ENCODE measurements at places on chromosomes 1 and 21.
A peak's percentile ranks its signal among the peaks of the same experiment; 100 is the strongest.

GRCh38 chr1:160830321-160831153 is 32.1 kb downstream of the CD244 start:
- no peak for DNase-seq

- no peak for DNase-seq
Observed at GRCh38 chr1:213414911-213415310, 363.9 kb downstream of the RPS6KC1 start.

DNA sequence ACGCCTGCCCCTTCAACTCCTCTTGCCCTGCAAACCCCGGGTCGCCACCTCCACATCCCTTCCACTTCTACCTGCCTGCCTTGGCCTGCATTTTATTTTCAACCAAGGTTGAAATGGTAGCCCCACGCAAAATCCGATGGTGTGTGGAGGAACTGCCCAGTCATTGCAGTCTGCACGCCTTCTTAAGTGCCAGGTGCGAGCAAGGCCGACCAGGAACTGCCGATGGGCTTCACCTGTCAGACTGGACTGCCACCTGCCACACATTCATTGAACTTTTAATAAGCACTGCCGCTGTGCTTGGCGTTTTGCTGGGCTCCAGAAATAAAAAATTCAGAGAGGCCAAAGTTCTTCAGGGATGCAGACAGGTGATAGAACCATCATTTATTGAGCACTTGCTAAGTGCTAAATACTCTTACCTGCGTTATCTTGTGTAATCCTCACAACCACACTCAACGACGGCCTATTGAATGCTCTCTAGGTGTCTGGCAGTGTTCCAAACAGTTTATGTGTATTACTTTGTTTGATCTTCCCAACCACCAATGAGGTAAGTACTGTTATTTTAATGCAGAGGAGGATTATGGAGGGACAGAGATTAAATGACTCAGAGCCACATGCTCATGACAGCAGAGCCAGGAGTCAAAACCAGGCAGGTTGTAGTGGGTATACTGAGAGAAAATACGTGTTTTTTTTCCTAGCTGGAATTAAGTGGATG is 36.2 kb downstream of the CACHD1 start:
- peak; percentile 43 for DNase-seq

- no peak for DNase-seq
Observed at GRCh38 chr1:204192589-204193352, 3.5 kb downstream of the KISS1 start.

DNA sequence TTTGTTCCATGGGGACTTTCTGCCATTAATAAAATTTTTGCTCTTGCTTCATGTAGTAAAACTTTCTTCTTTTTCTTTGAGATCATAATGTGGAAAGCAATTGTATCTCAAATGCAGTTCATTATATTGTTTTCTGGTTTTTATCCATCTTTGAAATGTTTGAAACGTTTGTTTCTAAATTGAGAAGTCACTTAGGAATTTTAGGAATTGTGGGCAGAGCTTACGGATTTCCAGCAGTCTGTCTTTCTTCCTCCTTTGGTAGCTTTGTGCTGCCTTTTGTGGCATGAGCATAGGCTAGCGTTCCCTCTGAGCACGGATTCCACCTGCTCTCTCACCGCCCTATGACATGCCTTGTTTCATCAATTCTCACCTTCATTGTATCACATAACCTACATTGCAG is 2.9 kb upstream of the ST6GALNAC5 start:
- DNase-seq = no peak

- DNase-seq = no peak
Observed at GRCh38 chr1:2804628-2805351, 3.3 kb upstream of the TTC34 start.

- no peak for DNase-seq
Observed at GRCh38 chr1:228062812-228063211, 19.7 kb upstream of the ARF1 start.

DNA sequence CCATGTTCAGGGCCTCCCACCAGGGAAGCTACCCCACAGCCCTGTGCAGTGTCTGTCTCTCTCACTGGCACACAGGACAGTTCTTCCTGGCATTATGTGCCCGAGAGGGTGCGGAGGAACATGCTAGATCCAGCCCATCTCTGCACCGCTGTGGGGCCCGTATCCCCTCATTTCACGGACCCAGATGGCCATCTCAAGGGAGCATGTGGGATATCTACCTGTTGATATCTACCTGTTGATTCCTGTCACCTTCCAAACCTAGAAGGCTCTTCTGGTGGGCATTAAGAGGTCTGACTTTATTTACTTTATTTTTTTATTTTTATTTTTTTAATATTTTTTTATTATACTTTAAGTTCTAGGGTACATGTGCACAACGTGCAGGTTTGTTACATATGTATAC is 11.7 kb downstream of the PIK3CD start:
- DNase-seq = no peak

DNA sequence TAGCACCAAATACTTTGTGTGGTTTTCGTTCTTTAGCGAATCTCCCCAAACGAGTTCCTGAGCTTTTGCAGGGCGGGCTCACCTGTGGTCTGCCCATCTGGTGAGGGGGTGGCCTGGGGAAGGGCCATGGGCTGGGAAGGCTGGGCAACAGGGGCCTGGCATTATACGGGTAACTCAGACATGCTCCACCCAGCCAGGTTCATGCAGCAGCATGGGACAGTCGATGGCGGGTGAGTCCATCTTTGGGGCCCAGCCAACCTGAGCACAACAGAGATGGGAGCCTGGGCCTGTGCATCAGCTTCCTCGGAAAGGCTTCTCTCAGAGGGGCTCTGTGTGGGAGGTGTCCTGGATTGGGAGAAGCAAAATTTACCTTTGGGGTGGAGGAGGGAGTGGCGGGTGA is 302.6 kb downstream of the CAMTA1 start:
- no peak for DNase-seq

DNA sequence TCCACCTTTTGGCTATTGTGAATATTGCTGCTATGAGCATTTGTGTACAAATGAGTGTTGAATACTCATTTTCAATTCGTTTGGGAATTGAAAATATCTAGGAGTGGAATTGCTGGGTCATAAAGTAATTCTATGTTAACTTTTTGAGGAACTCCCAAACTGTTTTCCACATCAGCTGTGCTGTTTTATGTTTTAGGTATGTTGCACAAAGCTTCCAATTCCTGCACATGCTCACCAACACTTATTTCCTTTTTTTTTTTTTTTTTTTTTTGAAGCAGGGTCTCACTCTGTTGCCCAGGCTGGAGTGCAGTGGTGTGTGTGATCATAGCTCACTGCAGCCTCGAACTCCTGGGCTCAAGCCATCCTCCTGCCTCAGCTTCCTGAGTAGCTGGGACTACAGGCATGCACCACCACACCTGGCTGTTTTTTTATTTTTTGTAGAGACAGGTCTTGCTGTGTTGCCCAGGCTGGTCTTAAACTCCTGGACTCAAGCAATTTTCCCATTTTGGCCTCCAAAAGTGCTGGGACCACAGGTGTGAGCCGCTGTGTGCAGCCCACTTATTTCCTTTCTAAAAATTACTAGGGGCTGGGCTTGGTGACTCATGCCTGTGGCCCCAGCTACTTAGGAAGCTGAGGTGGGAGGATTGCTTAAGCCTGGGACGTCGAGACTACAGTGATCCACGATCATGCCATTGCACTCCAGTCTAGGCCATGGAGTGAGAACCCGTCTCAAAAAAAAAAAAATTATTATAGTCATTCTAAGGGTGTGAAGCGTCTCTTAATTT is 33.4 kb downstream of the TMCC2 start:
- no peak for DNase-seq

- DNase-seq = no peak
Observed at GRCh38 chr1:30883389-30884172, 25.0 kb downstream of the SDC3 start.

DNA sequence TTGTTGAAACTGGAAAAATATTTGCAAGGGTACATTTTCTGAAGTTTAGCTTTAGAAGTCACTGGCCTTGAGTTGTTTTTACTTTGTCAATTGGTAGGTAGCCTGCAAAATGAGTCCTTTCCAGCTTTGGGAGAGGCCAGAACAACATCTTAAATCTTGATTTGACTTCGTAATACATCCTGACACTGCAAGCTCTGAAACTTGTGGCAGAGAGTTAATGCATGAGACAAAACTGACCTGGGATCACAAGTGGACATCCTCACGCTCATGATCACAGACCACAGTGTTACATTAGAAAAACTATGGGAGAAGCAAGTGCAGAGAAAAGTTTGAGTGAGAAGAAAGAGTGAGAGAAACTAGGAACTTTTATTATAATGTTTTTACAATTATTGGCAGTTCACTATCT is 550.9 kb downstream of the USP25 start:
- no peak for DNase-seq

DNA sequence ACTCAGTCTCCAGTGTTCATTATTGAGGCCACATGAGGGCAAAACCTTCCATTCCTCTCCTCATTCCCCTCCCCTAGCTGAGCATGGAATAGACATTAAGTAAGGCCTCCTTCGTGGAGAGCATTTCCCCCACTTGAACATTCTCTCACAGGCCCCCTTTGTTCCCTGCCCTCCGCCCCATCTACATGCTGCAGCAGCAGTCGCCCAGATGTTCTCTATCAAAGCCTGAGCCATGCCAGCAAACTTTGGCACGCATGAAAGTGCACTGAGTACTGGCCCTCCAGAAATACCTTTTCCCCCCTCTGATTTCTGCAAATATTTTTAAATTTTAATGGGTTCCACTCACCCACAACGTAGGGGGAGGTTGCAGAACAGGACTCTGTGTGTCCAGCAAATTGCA is 20.9 kb upstream of the GORAB start:
- DNase-seq = no peak

DNA sequence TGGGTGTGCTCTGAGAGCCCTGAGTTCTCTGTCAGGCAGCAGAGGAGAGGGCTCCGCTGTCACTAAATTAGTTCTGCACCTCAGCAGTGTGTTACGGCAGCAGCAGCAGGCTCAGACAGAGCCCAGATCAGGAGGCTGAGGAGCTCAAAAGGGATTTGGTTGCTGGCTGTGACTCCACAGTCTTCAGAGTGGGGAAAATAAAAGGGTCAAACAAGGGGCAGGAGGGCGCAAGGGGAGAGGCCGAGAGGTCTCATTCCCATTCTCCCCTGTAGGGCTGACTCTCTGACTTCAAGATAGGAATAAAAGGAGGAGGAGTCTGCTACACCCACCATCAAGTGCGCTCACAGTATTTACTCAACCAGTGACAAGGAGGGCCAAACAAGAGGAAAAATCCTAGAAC is 9.2 kb upstream of the SLC45A3 start:
- no peak for DNase-seq

GRCh38 chr1:32801096-32801715 is 16.0 kb downstream of the YARS1 start:
- no peak for DNase-seq

DNA sequence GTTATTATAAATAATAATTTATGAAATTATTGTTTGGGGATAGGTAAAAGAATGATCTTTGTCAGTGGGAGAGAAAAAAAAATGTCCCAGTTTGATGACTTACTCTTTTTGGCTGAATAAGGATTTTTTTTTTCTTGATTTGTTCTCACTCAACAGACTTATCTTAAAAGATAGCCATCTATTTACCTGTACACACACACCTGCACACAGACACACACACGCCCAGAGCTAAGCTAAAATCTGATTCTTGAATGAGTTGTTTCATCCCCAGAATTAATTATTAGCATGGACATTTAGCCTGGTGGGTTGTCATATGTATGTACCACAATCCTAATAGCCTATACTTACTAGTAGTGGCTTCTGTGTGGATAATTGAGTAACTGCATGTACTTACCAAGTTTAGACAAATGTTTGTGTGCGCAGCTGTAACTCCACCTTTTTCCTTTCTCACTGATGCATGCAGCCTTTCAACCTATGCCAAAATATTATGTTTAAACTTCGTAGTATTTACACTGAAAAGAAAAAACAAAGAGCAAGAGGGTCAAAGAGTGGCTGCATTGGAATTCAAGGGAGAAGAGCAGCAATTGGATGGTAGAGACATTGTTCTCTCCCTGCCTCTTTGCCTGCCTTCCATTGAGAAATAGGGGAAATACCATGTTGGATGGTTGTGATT is 174.3 kb downstream of the ADGRL2 start:
- no peak for DNase-seq

DNA sequence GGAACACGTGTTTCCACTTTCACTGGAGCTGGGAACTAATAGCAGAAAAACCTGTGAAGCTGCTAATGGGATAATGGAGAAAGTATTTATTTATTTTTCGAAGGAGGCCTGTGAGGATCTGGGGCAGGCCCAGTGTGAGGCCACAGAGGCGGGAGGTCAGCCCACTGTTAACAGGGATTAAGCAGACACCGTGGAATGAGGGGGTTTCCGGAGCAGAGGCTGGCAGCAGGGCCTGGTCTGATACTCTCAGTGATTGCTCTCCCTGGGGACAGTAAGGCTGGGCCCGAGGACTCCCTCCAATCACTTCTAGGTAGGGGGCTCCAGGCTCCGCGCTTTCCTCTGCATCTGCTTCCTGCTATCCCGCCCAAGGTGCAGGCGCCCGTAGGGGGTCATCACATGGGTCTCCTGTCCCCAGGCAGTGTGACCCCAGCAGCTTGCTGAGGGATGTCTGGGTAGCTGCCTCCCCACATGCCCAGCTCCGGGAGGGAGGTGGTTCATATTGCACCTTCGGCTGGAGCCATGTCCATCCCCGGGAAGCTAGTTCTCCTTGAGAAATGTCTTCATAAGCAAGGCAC is 28.8 kb upstream of the CDCA8 start:
- no peak for DNase-seq

DNA sequence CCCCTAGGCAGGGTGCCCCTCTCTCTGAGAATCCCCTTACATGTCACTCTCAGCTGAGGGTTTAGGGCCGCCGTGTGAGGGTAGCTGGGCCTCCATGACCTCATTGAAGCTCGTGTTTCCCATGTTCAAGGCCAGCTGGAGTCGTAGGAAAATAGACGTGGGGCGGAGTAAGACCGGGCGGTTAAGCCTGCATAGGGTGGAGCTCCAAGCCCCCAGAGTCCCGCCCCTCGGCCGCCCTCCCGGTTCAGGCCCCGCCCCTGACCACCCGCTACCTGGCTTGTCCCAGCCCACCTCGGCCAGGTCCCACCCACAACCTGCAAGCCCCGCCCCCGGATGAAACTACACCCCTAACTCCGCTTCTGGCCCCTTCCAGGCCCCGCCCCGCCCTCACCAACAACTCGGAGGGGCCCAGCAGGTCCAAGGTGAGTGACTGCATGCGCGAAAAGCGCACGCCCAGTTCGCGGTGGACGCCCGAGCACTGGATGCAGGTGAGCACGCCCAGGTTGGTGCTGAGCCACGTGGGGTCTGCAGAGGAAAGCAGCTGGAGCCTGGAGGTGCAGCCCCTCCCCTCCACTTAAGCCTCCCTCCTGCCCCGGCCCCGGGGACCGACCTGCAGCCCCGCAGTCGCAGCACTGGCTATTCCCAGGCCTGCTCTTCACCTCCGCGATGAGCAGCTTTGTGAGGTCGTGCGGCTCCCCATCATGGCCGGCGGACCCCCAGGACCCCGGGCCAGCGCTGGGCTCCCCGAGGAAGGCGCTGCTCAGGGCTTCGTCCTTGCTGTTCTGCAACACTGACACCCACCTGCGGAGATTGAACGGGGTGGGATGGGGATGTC is 12.2 kb upstream of the TCEA3 start:
- no peak for DNase-seq

Measured in NCI-H1436 treated with DMSO at 0.1 percent for 48 hours (cell line).